NCI-H2171 treated with DMSO at 0.1 percent for 48 hours (cell line): ENCODE measurements at places on chromosomes 12 and 14.

GRCh38 chr12:90071996-90072395 is 363.4 kb upstream of the ATP2B1 start:
- DNase-seq, result no peak

- DNase-seq, result no peak
These were observed 44.7 kb downstream of the MBIP start for GRCh38 chr14:36275741-36276140.

- DNase-seq, result no peak
These were observed 250.9 kb downstream of the PDZRN4 start for GRCh38 chr12:41438854-41439541.

- no peak for DNase-seq
These were observed 10.9 kb upstream of the IL26 start for GRCh38 chr12:68236421-68237059.

DNA sequence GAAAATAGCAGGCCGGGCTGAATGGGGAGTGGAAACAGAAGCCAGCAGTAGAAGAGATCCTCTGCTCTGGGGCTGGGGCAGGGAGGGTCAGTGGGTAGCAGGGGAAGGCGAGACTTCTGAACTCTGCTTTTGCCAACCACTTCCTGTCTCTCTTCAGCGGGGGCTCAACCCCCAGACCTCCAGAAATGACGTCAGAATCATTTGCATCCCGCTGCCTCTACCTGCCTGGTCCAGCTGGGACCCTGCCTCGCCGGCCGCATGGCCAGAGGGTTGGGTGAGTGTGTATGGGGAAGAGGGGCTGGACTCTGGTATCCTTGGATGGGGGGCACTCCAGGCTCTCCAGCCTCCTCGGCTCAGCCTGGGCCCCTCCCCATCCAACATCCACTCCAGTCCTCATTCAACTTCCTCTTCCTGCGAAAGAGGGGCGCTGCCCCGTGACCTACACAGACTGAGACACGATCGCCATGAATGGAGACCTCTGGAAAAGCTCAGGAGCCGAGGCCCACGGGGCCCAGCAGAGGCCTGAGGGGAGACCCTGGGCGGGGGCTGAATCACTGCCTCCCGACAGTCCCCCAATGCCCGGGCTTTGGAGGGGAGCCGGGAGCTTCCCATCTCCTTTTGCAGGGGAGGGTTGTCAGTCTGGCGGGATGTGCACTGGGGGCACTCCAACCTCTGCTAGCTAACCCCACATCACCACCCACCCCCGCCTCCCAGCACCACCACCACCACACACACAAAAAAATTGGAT is 458 bp upstream of the HOXC4 start:
- DNase-seq, result no peak

- DNase-seq, result peak; percentile 92
These were observed 30.5 kb downstream of the RPH3A start for GRCh38 chr12:112822056-112822455.

DNA sequence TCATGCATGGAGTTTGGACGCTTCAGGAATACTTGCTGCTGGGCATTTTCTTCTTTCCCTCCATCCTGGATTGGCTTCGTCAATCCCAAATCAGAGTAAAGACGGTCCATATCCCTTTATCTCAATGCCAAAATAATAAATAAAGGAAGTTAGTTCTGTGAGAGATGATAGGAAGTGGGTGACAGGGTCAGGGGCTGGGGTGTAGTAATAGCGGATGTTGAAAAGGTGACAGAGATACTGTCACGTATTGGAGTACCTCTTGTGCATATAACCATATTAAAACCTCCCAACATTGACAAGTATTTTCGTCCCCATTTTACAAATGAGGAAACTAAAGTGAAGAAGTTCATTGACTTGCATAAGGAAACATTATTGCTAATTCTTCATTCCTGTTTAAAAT is 12.4 kb downstream of the MAGOHB start:
- DNase-seq, result no peak

DNA sequence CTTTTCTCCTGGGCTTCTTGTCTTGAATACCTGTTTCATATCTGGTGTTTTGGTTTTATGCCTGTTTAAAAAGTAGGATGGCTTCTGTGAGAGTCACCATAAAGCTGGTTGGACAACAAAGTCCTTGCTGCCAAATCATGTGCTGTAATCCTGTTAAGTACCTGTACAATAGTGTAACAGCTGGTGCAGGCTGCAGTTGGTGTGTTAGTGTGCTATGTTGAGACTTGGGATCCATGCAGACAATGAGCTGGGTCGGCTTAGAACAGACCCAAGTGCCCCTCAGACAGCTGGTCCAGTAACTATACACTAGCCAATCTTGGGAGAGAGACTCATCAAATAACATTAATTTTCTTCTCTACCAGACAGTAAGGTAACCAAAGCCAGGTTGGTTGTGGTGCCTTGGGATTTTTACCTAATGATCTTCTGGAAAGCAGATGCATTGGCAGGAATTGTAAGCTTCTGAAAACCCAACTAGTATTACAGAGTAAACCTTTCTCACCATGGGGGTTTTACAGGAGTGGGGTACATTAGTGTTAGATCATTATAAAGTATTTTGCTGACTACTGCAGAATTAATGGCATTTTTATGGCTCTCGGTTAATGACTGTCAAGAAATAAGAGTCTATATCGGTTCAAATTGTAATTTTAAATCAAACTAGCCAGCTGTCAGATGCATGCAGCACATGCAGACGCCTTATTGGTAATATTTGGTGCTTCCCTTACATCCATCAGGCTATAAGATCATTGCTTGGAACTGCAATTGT is 231.2 kb downstream of the PDZRN4 start:
- peak; percentile 100 for DNase-seq

GRCh38 chr14:20614038-20614840 is 23.1 kb upstream of the RNASE12 start:
- DNase-seq, result no peak

- peak; percentile 87 for DNase-seq
These were observed 2.6 kb downstream of the IFFO1 start for GRCh38 chr12:6553051-6553868.

DNA sequence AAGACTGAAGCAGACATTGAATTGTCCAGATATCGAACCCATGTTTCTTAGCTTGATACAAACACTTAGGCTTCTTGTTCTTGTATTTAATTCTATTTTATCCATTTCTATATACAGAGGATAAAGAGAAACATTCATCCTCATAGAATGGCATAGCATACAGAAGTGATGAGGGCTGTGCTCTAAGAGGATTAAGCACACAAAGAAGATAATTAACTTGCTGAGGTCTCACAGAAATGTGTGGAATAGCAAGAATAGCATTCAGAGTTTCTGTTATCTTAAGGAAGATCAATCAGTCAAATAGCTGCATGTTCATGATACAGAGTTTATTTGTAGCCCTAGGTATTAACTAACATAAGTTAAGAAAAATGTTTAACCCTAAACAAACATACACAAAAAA is 27.3 kb upstream of the STRAP start:
- no peak for DNase-seq

- no peak for DNase-seq
These were observed 3.7 kb upstream of the LPCAT3 start for GRCh38 chr12:7021956-7022355.

DNA sequence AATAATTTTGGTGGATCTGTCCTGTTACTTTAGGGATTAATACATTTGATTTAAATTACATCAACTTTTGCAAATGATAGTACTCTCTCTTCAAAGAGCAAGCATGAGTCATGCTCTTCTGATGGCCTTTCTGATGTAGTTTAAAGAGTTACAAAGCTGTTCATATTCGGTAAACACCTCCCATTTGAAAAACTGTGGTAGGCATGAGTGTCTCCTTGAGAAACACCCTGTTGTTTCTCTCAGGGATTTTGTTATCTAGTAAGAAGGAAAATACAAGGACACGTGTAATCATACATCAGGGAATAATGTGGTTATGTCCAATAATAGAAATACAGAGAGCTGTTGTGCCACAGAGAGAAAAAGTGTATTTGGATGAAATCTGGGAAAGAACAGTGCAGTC is 53.3 kb upstream of the E2F7 start:
- no peak for DNase-seq

DNA sequence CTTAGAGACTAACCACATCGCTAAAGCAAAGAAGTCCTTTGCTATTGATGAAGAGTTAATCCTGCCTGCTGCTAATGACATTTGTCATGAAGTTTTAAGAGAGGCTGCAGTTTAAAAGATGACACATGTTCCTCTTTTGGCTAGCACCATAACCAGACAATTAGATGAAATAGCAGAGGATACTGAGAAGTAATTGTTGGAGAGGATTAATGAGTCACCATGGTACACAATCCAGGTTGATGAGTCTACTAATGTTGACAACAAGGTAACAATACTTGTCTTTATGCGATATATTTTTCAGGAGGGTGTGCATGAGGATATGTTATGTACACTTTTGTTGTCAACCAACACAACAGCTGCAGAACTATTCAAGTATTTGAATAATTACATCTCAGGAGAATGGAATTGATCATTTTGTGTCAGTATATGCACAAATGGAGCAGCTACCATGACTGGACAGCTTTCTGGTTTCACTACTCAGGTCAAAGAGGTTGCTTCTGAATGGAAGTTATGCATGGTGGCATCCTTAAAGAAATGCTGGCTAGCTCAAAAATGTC is 56.7 kb downstream of the LRRIQ1 start:
- no peak for DNase-seq

DNA sequence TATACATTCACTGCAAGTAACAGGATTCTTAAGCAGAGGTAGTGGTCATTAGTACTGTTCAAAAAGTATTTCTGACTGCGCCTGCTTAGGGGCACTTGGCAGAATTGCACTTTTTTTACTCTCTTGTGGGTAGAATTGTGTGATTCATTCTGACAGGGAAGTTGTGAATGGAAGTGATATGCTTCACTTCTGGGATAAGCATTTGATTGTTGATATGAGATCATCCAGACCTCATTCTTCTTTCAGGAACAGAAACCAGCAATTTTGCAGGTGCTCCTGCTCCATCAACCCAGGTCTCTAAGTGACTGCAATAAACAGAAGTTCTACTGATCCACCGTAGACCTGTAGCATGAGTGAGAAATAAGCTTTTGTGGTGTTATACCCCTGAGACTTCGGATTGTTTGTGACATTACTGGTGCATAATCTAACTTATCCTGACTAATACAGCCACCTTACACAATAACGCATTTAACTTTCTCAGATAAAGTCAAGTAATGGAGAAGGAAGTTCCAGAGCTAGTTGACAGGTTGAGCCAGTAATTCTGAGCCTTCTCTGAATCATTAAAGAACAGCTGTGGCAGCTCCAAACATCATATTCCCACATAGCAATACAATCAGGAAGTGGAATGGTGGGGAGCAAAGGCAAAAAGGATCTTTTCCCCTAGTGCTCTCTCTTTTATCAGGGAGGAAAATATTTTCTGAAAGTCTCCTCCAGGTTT is 387.9 kb downstream of the SYT1 start:
- no peak for DNase-seq

- no peak for DNase-seq
These were observed 3.8 kb downstream of the COPZ1 start for GRCh38 chr12:54328595-54329337.

DNA sequence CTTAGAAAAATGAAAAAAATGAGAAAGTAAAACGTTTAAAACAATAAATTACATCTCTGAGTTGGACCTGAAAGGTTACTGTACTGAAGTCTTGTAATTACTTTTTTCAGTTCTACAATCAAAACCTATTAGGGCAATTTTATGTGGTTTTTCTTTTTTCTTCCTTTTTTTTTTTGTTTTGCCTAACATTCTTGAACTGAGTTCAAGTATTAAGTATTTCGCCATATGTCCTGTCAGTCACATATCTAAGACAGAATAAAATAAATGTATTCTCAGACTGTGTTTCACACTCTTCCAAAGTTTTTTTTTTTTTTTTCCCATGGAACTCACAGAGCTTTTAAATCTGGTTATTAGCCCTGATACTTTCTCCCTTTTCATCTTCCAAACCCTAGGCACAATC is 172.0 kb downstream of the BCAT1 start:
- no peak for DNase-seq

- no peak for DNase-seq
These were observed 55.8 kb downstream of the CMAS start for GRCh38 chr12:22101749-22102243.

DNA sequence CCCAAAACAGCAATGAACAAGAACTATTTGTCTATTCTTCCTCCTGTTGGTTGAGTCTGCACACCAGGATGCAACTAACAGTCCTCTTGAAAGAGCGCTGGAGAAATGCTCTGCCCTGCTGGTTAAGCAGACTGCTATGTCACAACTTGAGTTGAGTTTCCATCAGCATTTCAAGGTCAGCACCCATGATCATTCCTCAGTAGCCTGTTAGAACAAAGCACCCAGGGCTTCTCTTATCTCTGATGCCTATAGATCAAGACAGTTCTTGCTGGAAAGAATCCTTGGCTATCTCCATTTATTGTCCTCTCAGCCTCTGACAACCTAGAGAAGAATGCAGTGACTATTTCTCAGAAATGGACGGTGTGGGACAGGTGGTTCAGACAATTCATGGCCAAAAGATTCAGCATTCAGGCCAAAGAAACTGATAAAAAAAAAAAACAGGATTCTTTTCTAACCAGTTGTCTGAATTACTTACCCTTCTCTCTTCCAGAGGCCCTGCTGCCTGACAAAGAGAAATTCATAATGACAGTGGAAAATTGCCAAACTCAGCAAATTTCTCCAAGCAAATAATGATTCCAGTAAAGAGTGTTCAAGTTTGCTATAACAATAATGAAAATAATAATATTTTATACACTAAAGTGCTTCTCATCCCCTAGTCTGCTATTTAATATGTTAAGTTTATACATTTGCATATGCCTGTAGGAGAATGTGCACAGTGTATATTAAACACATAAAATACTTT is 306.7 kb downstream of the EMP1 start:
- DNase-seq, result no peak

GRCh38 chr14:103003850-103004249 is 53.5 kb downstream of the CDC42BPB start:
- DNase-seq, result no peak

GRCh38 chr12:92735131-92735721 is 32.4 kb downstream of the PLEKHG7 start:
- peak; percentile 85 for DNase-seq

GRCh38 chr14:100421756-100422470 is 98.8 kb downstream of the SLC25A47 start:
- DNase-seq, result peak; percentile 71

- DNase-seq, result no peak
These were observed 3.5 kb downstream of the ZBTB25 start for GRCh38 chr14:64500088-64500487.

GRCh38 chr14:67276131-67276530 is 34.9 kb downstream of the PALS1 start:
- DNase-seq, result no peak

GRCh38 chr14:38387821-38388220 is 131.9 kb upstream of the CLEC14A start:
- DNase-seq, result no peak

DNA sequence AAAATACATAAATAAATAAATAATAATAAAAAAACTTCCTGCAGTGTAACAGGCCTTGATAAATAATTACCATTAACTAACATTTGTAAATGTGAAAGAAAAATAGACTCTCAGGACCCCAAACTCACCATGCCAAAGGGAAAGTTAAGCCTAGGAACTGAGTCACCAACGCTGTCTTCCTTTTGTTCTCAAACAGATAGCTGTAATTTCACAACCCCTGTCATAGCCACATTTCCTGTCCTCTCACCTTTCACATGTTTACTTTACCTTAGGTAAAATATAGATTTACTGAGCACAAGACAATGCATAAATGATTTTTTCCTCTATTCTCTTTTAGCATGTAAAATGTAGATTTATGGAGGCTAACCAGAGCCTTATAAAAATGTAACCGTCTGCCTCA is 35.9 kb upstream of the CHST11 start:
- no peak for DNase-seq

- DNase-seq, result no peak
These were observed 4.9 kb downstream of the NKX2-1 start for GRCh38 chr14:36515105-36515593.
